ENCODE measurements at places on chromosomes 1 and 21.
A peak's percentile ranks its signal among the peaks of the same experiment; 100 is the strongest.

- DNase-seq: no peak
These were observed 92.3 kb upstream of the GCLM start for GRCh38 chr1:94001397-94002045.

GRCh38 chr1:54305906-54306514, 100.2 kb downstream of the SSBP3 start:
- DNase-seq: no peak

DNA sequence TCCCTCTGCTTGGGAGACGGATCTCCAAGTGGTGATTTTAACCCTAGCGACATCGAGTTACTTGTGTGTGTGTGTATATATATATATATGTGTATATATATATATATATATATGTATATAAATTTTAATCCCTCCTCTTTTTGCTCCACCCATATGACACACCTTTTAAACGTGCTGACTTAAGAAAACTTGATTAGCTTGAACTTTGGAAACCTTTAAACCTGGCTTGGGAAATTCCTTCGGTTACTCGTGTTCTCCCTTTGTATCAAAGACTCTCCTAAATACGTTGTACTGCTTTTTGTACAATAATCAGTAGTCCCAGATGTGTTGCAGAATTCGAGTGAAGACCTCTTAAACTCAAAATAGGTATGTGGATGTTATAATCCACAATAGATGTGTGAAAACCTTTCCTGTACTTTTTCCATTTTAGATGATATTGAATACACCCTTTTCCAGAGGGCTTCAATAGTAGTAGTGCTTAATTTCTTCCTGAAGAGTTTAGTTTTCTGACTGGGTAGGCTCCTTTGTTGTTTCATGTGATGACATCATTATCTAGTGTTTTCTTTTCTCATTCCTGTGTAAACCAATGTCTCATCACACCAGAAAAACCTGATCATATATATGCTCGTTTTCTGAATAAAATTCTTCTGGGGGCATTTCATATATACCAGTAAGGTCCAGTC, 1.4 kb downstream of the RNF11 start:
- no peak for DNase-seq

- no peak for DNase-seq
These were observed 171.6 kb downstream of the S1PR1 start for GRCh38 chr1:101408212-101409042.

GRCh38 chr21:42440187-42440792, 36.6 kb downstream of the UBASH3A start:
- DNase-seq: no peak

- DNase-seq: no peak
These were observed 9.8 kb upstream of the COL6A1 start for GRCh38 chr21:45971616-45972352.

- peak; percentile 40 for DNase-seq
These were observed 382 bp upstream of the RASAL2 start for GRCh38 chr1:178093494-178093950.

Measured in activated CD8-positive, alpha-beta memory T cell treated with anti-CD3 and anti-CD28 coated beads, Interleukin-2, amount 10 ng/mL, durations not matched to agents 7 days and 5 days (primary cell).